Daoy (cell line): ENCODE measurements at places on chromosomes 7 and 10. TPM values are rescaled to one million over a fixed set of nuclear protein-coding genes. Genes with fewer than 3 reads are reported as not detected.

- DNase-seq, result no peak
Measured at GRCh38 chr7:80420876-80421275, 91.0 kb downstream of the GNAT3 start.

The GPNMB gene
- total RNA-seq, result 6.9 and 14.5 TPM in 2 replicates

- DNase-seq, result no peak
Measured at GRCh38 chr7:84454174-84454959, 259.8 kb upstream of the SEMA3A start.

The CLDN4 gene
- total RNA-seq, result 0.15 and 1.4 TPM in 2 replicates

GRCh38 chr10:113436851-113437250, 116.0 kb upstream of the HABP2 start:
- DNase-seq, result no peak

DNA sequence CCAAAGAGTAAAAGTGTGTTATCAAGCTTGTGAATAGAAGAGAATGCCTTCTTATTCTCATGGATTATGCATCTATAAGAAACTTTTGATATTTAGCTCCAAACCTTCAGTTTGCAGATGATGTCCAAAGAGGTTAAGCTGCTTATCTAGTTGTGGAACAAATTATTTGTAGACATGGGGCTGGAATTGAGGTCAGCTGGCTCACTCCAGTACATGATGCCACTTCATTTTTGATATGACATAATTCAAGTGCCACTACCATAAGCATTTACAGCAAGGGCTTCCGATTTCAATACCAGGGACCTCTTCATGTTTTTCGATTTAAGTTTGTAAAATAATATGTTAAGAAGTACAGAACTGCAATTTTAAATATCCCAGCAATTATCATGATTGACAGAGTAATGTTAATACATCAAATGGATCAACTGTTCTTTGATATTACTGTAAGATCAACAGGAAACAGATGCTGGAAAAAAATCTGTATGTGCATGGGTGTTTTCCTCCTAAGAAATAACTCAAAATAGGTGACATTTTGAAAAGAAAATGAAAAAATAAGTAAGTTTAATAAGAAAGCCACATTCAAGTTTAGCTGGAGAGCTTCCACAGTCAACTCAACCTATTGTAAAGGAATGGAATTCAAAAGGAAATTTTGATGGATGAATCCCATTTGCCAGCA, 12.7 kb downstream of the FAM3C start:
- DNase-seq, result no peak

- DNase-seq, result peak; percentile 11
Measured at GRCh38 chr7:85719981-85720953, 533.4 kb upstream of the SEMA3D start.

DNA sequence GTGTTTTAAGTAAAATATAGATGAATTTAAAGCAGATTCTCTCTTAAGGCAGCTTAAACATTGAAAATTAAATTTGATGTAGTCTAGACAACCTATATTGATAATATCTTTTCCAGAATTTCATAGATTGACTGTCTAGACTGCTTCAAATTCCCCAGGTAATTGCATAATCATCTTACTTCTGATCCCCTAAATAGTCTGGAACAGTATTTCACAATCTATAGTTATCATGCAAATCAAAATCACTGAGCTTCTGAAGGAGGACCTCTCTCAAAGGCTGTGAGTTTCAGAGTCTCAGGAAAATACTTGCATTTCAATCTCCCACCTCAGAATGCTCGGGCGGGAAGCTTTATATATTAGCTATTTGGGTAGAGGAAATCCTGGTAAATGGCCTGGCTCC, 87.3 kb downstream of the SEMA3A start:
- DNase-seq, result no peak

The PEX1 gene
- 8.4 and 8.7 TPM in 2 replicates for total RNA-seq

The HOXA3 gene
- total RNA-seq, result 12.4 and 16.8 TPM in 2 replicates

The PGAM2 gene
- total RNA-seq, result 0.39 TPM in 1 of 2 replicates, not detected in the other

GRCh38 chr10:51999096-51999495, 299.7 kb upstream of the CSTF2T start:
- peak; percentile 1 for DNase-seq

- DNase-seq, result peak; percentile 57
Measured at GRCh38 chr10:112958275-112958995, 8.4 kb downstream of the TCF7L2 start.

DNA sequence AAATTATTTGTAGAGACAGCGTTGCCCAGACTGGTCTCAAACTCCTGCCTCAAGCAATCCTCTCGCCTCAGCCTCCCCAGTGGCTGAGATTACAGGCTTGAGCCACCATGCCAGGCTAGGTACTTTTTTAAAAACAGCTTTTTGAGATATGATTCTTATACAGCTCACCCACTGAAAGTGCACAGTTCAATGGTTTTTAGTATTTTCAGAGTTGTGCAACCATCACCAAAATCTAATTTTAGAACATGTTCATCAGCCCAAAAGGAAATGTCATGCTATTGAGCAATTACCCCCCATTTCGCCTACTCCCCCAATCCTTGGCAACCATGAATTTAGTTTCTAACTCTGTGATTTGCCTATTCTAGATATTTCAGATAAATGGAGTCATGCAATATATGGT, 73.7 kb downstream of the EVX1 start:
- DNase-seq, result no peak

GRCh38 chr7:53191191-53191695, 155.8 kb downstream of the POM121L12 start:
- no peak for DNase-seq

DNA sequence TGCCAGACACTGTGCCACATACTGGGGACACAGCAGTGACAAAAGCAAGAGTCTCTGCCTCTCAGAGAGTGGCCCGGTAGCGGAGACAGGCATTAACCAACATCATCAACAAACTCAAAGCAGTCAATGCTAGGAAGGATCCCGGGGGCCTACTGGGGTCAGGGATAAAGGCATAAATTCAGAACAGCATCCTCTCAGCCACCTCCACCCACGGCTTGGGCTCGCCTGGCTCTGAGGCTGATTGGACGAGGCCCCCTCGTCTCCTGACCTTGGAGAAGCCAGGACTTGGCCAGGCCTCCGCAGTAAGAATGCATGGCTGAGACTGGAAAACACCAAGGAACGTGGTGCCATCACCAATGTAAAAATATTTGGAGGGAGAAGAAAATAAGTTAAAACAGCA, 102.1 kb downstream of the ARHGAP22 start:
- DNase-seq, result no peak

DNA sequence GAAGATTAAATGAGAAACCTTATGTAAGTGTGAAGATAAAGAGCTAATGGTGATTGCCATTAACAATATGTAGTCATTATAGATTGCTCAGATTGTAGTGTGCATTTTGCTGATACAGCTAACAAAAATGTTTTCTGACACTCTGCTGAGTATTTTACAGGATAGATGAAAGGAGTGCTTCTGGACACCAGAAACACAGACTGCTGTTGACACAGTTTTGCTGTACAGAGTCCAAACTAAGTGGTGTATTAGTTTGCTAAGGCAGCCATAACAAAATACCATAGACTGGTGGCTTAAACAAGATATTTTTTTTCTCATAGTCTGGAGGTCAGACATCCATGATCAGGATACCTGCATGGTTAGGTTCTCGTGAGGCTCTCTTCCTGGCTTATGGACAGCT, 2.2 kb downstream of the SMC3 start:
- DNase-seq, result no peak

- DNase-seq, result peak; percentile 25
Measured at GRCh38 chr10:132397036-132397541, at the start of gene PWWP2B. Gene PWWP2B, plus strand, starts transcription at chr10:132397200. Its CDS starts 27 bp downstream, at chr10:132397227.

The EIF5AL1 gene
- 0.54 and 0.57 TPM in 2 replicates for total RNA-seq

The NEUROG3 gene
- not detected in 2 replicates for total RNA-seq

GRCh38 chr10:75825661-75826060, 394.2 kb downstream of the LRMDA start:
- no peak for DNase-seq

- no peak for DNase-seq
Measured at GRCh38 chr7:147833557-147833956, 757.0 kb upstream of the C7orf33 start.

- no peak for DNase-seq
Measured at GRCh38 chr10:126126866-126127265, 230.5 kb downstream of the FANK1 start.

- DNase-seq, result peak; percentile 4
Measured at GRCh38 chr10:74544106-74544505, 282.3 kb upstream of the KAT6B start.

DNA sequence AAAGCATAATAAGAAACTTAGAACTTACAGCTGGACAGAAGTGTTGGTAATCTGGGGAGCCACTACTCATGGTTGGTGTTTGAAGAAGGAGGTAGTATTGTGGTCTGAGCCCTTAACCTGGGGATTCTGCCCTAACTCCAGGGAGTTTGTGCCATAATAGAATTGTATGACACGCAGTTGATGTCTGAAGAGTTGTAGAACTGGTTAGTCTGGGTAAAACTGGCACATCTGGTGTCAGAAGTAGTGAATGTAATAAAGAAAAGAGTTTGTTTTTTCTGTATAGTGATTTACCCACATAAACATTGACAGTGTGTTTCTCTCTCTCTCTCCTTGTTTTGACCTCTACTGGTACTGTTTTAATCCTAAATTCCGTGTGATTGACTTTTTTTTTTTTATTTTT, 448.1 kb upstream of the SEMA3D start:
- no peak for DNase-seq

DNA sequence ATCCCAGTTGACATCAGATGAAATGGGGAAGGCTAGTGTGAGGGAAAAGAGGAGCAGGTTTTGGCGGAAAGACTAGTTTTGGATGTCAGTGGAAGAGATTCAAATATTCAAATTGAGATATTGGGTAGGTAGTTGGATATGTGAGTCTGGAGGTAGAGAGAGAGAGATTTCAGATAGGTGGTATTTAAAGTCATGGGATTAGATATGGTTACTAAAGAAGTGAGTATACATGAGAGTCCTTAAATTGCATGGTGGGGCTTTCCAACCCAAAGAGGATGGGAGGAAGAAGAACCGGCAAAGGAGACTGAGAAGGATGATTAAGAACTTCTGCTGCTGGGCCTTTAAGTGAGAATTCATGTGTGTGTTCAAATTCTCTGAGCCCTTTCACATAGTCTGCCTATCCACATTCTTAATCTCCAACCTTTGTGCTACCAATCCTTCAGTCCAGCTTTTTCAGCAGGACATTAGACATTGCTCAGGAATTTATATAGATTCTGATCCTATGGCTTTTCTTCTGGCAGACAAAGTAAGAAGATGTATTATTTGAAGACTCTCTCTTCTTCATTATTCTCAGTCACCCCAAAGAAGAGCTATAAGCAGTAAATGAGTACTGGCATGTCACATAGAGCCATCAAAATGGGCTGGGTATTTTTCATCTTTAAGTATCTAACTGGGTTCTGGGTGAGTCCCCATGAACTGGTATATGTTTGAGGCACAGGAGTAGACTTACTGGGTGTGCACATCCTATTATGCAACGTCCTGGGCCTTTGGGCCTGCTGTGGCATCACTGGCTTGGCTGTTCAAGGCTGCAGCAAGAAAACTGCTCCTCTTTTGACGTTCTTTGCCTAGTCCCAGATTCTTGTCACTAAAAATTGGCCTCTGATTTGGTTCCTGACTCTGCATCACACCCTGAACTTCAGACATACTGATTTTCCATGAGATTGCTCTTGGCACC, 33.6 kb downstream of the ST7 start:
- DNase-seq, result no peak

GRCh38 chr10:97532935-97533671, 34.4 kb downstream of the UBTD1 start:
- peak; percentile 37 for DNase-seq

DNA sequence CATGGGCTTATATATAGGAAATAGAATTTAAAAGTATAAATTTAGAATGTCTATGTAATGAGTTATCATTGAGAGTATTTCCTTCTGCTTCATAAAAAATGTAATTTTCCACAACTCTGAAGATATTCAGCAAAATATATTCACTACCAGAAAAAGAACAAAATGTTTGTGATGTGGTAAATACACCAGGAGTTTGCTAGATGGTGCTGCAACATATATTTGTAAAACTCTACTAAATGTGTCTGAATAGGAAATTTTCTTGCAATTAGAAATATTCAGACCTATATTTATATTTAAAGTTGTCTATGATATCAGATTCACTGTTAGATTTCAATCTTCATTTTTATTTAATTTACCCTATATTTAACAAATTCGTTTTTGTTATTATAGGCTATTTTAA, 201.1 kb downstream of the PPP1R3A start:
- no peak for DNase-seq

GRCh38 chr7:115059321-115059720, 137.4 kb downstream of the MDFIC start:
- no peak for DNase-seq

The PI4K2A gene
- 14.5 and 16.4 TPM in 2 replicates for total RNA-seq

DNA sequence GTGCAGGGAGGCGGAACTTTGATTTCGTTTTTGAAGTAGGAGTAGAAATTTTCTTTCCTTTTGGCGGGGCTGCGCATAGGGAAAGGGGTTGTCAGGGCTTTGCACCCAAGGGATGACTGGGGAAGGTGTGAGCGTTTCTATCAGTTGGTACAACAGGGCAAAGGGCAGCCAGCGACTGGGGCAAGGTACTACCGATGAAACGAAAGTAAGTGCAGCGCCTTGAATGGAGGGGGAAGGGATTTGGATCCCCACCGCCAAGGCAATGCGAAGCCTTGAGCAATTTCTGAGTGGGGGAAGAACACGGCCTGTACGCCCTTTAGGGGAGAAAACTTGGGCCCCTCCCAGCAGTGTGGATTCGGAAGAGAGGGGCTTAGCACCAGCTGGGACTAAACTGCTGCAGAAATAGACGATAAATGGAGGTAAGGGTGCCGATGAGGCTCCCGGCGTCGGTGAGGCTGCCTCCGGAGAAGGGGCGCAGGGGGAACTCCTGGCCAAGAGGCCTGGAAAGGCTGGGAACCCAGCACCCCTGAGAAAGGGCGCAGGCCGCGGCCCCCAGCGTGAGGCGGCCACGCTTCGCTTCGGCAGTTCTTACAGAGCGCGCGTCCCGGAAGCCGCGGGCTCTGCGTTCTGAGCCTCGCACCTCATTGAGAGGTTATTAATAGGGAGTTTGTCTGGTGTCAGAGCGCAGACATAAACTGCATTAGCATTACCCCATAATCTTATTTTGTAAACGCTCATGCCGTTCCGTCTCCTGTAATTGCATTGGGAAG, 10.0 kb upstream of the TLX1 start:
- DNase-seq, result no peak

GRCh38 chr7:19834566-19834965, 61.1 kb upstream of the TMEM196 start:
- no peak for DNase-seq

DNA sequence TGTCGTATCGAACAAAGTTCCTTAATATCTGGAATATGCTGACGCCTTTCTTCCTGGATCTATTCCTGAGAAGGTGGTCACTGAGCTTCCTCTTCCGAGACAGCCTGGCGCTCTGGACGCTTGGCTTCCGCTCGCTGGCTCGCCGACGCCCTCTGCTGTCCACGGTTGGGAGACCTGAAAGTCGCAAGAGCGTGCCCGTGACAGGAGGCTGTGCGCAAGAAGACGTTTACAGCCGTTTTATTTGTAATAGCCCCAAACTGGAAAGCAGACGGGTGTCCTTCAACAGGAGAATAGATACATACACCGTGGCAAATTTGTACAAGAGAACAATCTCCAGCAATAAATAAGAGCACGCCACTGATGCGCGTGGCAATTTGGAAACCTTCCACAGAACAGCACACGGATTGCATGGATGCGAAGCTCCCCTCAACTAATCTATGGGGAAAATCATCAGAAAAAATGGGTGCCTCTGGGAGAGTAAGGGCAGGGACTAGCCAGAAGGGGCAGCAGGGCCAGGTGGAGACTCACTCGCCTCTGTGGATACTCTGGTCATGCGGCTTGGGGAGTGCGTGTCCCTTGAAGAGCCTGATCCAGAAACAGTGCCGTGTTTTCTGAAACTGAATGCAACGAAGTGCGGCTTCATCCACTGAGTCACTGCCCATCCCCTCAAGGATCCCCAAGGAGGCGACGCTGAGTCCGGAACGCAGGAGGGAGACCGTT, 41.5 kb upstream of the BNIP3 start:
- peak; percentile 83 for DNase-seq
